ENCODE measurements at places on chromosomes 2 and 18.

GRCh38 chr18:75854808-75855207 lies 427.3 kb upstream of the SMIM21 start:
- DNase-seq, result no peak

- no peak for DNase-seq
These were observed 194.8 kb downstream of the TPGS2 start for GRCh38 chr18:36633961-36634412.

DNA sequence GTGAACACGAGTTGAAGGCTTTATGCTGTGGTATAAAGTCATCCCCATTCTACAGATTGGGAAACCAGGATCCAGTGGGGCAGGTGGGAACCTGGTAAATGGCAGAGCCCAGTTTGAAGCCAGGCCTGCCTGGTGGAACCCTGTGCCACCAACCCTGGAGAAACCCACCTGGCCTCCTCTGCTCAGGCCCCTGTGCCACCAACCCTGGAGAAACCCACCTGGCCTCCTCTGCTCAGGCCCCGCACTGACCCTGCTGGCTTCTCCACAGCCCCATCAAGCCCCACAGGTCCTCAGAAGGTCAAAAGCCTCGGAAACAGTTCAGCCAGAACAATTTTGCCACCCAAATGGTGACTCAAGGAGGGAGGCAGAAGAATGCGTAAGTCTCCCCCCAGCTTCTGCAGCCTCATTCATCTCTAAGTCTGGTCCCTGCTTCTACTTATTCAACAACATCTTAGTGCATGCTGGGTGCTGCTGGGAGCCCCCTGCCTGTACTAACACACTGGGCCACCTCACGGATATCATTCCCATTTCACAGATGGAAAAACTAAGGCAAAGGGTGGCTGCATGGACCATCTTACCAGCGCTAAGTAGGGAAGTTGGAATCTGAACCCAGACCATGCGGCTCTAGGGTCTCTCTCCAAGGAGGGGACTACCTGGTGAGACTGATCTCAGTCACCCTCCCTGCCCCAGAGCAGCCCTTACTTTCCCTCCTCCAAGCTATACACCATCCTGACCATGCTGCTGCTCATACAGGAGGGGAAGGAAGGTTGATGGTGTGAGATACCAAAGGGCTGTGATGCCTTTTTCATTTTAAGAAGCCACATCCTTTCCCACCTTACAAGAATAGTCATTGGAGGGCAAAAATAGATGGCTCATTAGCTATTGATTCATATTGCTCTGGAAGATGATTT lies 93.7 kb upstream of the ID2 start:
- no peak for DNase-seq

DNA sequence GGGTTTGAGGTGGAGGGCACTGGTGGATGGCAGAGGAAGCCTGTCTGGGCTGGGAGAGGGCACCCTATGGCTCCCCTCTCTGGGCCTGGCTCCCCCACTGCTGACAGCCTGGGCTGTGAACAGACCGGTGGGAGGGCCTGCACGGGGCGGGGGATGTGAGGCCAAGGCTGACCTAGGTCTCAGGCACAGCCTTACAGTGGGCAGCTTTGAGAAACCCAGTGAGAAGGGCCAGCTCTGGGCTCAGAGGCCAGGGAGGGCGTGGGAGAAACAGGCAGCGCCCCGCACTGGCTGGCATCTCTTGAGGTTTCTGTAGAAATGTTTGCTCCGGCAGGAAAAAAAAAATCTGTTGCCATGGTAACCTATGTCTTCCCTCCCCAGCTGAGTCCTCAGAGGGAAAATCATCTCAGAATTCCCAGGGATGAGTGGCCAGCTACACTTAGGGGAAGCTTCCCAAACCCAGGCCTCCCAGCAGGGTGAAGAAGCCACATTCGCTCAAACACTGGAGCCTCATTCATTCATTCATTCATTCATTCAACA lies 71.7 kb upstream of the TAF1B start:
- DNase-seq, result no peak

DNA sequence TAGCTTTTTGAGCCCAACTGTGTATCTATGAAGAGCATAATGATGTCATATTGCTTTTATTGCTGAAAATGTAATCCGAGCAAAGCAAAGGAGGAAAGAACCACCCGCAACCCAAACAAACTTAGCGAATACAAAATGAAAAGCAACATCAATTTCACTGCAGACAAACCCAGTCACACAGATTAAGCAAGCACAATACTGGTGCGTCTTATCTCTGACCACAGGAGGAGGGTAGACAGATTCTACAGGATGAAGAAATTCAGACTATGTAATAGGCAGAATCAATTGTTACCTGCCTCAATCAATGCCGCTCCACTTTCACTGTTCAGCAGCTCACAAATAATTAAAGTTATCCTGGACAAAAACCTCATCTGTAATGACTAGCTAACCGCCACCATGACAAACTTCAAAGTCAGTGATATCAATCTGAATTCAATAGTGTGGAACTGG lies 115.5 kb upstream of the SP3 start:
- DNase-seq, result no peak

- DNase-seq, result no peak
These were observed 608.8 kb downstream of the LRP1B start for GRCh38 chr2:141522048-141522447.

DNA sequence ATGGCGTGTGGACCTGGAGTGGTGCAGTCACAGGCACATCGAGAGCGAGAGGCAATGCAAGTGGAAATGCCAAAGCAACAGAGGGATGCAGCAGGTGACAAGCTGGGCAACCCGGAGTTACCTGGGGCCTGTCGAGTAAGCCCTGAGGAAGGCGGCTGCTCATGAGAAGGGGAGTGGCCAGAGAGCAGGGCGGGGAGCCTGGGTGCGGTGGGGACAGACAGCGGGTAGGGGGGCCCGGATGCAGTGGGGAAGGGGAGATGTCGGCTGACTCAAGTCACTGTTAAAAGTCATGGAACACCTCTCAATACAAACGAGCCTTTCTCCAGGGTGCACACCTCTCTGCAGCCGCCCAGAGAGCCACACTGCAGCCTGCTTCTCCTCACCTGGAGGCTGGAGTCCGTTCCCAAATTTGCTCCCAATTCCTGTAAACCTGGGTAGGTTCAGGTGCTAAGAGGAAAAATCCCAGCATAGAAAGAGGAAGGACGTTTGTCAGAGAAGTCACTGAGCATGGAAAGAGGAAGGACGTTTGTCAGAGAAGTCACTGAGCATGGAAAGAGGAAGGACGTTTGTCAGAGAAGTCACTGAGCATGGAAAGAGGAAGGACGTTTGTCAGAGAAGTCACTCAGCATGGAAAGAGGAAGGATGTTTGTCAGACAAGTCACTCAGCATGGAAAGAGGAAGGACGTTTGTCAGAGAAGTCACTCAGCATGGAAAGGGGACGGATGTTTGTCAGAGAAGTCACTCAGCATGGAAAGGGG lies 71.7 kb upstream of the TWIST2 start:
- DNase-seq, result no peak

- no peak for DNase-seq
These were observed 62.2 kb downstream of the CLHC1 start for GRCh38 chr2:55169915-55170314.

DNA sequence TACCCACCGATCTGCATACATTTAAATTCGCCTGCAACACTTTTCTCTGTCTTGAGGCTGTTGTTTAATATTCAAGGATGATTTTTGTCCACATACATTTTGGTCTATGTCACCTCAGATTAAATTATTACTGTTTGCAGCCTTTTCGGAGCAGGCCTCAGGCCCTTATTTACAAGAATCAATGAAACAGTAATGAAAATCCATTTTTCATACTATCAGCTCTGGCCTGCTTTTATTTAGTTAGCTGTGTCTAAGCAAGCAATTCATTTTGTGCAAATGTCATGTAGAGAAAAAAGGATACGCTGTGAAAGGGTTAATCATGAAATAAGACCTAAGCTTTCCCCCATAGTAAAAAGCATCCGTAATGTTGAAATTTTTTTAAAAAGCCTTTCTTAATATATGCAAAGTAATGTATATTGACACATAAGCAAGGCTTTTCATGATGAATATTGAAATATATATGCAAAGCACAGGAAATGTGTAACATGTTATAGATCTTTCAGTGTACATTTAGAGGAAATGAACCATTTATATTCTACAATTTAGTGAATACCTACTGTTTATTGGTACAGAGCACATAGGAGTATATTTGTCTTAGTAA lies 1135.3 kb upstream of the ZEB2 start:
- no peak for DNase-seq

Data from cortex of kidney (tissue), 1 donor.